Transverse colon (tissue), 4 donors: ENCODE measurements at places on chromosomes 4 and X. TPM values are rescaled to one million over a fixed set of nuclear protein-coding genes. Genes with fewer than 3 reads are reported as not detected.
A peak's percentile ranks its signal among the peaks of the same experiment; 100 is the strongest.

- no peak for DNase-seq
Measured at GRCh38 chr4:88743696-88744095, 46.1 kb upstream of the NAP1L5 start.

DNA sequence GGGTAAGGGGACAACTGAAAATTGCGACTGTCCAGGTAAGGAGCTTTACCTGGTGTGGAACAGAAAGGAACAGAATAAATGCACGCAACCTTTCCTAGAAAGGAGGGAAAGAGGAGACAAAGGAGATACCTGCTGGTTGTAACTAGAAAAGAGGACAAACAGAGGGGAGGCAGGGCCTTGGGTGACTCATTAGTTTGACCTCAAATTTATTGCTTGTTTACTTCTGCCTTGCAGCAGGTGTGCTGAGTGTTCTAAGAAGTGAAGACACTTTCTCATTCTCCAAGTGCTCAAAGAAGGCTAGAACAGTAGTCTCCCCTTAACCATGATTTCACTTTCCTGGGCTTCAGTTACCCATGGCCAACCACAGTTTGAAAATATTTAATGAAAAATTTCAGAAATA, 123.1 kb upstream of the BOD1L1 start:
- no peak for DNase-seq

- no peak for DNase-seq
Measured at GRCh38 chr4:53626491-53626890, 35.2 kb upstream of the LNX1 start.

DNA sequence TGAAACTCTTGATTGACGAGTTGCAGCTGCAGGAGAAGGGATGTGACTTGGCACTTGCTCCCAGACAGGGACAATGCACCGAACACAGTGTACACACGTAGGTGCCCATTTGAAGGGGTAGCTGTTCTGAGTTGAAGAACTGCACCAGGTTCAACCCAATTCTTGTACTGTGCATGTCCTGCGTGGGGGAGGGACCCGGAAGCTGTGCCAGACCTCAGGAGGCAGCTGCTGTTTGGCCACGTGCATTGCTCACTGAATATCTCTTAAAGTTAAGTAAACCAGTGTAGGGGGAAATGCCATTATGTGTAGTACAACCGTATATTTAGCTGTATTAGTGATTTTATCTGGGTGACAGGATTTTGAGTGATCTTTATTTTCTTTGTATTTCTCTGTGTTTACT, 12.0 kb upstream of the RBBP7 start:
- peak; percentile 57 for DNase-seq

Gene MAGEA11
- not detected for total RNA-seq

DNA sequence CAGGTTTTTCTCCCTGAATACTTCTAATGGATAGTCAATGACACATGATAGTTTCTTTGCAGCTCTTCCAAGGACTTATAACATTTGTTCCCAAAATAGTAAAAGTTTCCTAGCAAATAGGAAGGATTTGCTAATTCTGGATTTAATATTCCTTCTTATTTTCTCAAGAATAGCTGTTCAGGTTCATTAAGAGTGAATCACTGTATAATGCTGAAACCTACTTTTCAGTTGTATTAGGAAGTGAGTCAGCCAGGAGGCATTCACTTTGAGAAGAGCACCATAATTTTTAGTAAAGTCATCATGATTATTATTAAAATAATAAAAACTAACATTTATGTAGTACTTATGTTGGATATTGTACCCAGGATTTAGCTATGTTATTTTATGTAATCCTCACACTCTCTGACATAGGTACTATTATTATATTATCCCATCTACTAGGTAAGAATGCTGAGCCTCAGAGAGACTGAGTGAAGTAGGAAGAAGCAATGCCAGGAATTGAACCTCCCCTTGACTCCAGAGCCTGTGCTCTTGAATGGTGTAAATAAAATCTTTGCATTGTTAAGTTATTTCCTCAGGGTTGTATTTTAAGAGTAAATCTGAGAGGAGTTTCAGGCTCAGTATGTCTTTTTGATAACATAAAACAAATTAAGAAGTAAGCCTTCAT, 114.8 kb downstream of the REELD1 start:
- DNase-seq = no peak
